ENCODE measurements at places on chromosomes 4 and X.
A peak's percentile ranks its signal among the peaks of the same experiment; 100 is the strongest.

- DNase-seq: peak; percentile 53
These were observed 48.0 kb downstream of the RAPGEF2 start for GRCh38 chr4:159150821-159151390.

DNA sequence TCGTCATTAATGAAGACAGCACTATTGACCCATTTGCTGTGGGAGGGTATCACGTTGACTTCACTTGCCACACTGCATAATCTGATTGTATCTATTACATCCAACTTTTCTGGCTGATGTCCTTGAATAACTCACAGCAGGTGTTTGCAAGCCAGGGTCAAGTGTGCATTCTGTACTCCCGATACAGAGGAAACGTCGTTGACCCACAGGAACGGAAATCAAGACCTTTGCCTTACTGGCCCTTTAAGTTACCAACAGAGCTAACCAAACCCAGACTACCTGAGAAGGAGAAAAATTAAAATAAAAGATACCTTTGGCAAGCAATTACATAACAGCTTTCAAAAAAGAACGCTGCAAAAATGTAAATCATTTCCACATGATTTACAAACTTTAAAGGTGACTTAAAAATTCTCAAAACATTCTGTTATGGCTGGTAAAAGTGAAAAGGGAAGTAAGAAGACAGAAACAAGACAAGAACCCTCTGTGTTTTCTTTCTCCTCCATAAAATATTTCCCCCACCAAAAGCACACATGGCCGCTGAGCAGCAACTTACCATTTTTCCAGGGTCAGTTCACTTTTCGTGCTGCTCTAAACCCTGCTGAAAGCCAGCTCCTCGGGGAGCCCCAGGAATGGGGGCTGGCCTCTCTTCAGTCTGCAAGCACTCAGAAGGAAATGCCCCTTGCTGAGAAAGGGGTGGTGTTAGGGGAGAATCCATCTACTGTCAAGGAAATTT lies 6.5 kb upstream of the SHISA3 start:
- DNase-seq: no peak

- DNase-seq: peak; percentile 95
These were observed 239.4 kb upstream of the STK26 start for GRCh38 chrX:131783555-131784308.

DNA sequence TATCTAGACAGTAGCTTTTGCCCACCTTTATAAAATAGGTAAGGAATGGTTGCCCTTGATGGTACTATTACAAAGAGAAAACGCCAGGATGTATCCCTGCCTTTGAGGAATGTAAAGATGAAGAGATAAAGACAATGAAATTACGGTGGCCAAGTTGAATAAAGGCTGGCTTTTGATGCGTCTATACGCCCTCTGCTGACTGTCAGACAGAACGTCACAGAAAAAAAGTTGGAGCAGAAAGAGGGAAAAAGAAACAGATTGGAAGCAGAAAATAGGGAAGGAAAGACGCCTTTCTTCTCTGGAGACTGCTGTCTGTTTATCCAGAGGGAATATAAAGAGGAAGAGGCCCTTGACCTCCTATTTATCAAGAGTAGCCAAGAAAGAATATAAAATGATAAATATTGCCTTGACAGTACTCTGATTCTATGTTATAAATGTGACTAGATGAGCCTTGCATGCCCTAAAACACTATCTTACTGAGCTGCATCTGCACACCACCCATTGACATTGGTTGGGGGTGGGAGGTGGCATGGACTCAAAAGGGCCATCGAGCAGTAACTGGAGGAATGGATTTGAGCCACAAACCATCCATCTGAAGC lies 30.6 kb downstream of the PCDH19 start:
- peak; percentile 47 for DNase-seq
